Stimulated activated CD4-positive, alpha-beta T cell treated with anti-CD3 and anti-CD28 coated beads, Interleukin-2, amount 100 ng/mL, for 48 hours (primary cell): ENCODE measurements at places on chromosomes 1 and 21.

GRCh38 chr1:187300081-187300480 is 471.3 kb downstream of the PLA2G4A start:
- DNase-seq, result no peak

GRCh38 chr1:202164271-202165037 is 4.1 kb upstream of the PTPN7 start:
- peak; percentile 48 for DNase-seq

GRCh38 chr21:34004974-34005373 is 68.4 kb upstream of the MRPS6 start:
- no peak for DNase-seq

- no peak for DNase-seq
Observed at GRCh38 chr1:67446893-67447292, 16.7 kb upstream of the SERBP1 start.

GRCh38 chr21:45053561-45054226 is 20.7 kb upstream of the ADARB1 start:
- no peak for DNase-seq

DNA sequence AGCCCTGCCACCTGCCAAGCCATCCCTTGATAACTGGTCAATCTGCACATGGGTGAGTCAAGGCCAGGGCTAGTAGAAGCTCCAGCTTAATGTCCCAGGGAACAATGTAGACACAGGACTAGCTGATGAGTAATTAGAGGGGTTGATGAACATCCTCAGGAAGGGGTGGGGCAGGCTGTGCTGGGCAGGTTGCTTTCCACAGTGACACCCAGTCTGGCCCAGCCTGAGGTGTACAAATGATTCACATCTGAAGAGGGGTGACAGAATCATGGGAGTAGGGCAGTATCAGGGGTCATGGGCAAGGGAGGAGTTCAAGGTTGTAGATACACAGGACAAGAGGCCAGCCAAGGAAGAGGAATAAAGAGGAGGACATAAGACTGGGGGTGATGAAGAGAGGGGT is 4.3 kb downstream of the LPAR3 start:
- DNase-seq, result no peak

DNA sequence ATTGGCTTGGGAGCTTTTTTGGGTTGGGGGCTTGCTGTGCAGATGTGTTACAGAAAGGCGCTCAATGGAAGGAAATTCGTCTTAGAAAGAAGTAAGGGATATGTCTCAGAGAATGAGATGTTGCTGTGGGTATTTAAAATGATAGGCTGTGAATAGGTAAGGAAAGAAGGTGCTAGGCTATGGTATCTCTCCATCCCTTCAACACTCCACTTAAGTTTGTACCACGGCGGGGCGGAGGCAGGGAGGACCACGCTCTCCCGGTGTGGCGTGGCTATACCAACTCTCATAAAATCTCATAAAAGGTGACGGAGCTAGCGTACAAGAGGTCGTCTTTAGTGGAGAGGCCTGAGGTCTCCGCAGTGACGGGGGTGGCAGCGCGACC is 305 bp upstream of the RPS6KC1 start:
- no peak for DNase-seq

GRCh38 chr1:89567797-89568196 is 43.2 kb downstream of the LRRC8B start:
- DNase-seq, result no peak

- no peak for DNase-seq
Observed at GRCh38 chr1:70142075-70142474, 63.3 kb downstream of the LRRC40 start.

GRCh38 chr1:55388960-55389359 is 173.8 kb upstream of the USP24 start:
- DNase-seq, result no peak

DNA sequence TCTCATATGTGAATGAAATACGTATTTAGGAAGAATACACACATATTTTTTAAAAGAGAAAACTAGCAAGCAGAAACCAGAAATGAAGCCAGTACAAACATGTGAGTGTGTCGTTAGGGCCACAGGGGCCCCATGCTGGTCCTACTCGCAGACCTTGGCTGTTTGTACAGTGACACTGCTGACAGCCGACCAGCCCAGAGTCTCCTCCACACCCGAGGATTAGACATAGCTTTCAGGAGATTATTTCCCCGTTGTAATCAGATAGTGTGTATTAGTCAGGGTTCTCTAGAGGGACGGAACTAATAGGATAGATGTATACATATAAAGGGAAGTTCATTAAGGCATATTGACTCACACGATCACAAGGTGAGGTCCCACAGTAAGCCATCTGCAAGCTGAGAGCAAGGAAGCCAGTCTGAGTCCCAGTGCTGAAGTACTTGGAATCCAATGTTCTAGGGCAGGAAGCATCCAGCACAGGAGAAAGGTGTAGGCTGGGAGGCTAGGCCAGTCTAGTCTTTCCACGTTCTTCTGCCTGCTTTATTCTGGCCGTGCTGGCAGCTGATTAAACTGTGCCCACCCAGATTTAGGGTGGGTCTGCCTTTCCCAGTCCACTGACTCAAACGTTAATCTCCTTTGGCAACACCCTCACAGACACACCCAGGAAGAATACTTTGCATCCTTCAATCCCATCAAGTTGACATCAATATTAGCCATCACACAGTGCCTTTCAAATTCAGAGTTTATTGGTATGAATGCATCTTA is 51.2 kb downstream of the DIP2A start:
- DNase-seq, result no peak

- DNase-seq, result no peak
Observed at GRCh38 chr1:59473831-59474230, 176.9 kb downstream of the FGGY start.

- no peak for DNase-seq
Observed at GRCh38 chr1:216215169-216215568, 208.1 kb downstream of the USH2A start.

- DNase-seq, result no peak
Observed at GRCh38 chr1:156908955-156909354, 11.5 kb upstream of the LRRC71 start.

- DNase-seq, result no peak
Observed at GRCh38 chr21:38500073-38500472, 1.8 kb upstream of the ERG start.

- DNase-seq, result no peak
Observed at GRCh38 chr1:151461694-151462093, 2.4 kb upstream of the POGZ start.

- no peak for DNase-seq
Observed at GRCh38 chr1:10155087-10155712, 55.2 kb upstream of the KIF1B start.

DNA sequence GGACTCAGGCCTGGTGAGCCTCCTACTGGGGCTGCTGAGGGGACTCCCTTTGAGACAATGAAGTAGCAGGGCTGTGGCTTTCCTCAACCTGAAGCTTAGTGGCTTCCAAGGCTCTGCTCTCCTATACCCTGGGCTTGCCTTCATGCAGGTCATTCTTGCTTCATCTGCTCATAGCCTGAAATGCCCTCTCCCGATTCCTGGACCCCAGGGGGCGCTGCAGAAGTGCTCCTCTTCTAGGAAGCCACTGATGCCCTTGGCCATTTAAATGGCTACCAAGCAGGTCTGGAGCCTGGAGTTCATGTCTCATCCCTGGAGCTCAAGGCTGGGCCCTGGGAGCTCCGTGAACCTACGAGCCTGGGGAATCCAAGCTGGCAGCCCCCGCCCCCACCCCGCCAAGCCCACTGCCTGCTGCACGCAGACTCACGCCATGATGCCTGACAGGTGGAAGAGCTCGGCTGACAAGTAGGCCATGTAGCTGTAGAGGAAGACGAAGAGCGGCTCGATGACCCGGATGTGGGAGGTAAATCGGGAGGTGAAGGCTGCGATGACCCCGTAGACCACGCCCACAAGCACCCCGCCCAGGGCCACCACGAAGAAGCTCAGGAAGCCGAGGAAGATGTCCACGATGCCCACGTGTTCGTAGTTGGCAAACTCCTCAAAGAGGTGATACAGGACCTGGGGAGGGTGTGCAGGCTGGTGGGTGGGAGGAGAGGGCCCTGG is 45.7 kb downstream of the SLC9A1 start:
- peak; percentile 19 for DNase-seq

- DNase-seq, result no peak
Observed at GRCh38 chr1:105686026-105686425, 1370.4 kb upstream of the PRMT6 start.

DNA sequence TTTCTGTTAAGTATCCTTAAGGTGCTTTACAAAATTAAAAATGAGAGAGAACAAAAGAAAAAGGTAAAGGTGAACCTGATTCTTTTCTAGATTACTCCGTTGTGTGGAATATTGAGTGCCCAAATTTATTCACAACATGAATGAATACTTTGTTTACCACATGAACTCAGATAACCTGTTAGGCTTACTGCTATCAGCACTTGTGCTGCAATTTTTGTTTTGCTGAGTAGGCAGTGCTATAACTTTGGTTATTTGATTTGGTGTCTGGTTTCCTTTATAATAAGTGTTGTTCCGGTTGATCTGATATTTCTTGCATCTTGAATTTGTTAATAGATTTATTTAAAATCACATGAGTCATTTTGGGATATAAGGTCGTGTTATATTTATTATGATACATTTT is 195.9 kb downstream of the NEGR1 start:
- no peak for DNase-seq

DNA sequence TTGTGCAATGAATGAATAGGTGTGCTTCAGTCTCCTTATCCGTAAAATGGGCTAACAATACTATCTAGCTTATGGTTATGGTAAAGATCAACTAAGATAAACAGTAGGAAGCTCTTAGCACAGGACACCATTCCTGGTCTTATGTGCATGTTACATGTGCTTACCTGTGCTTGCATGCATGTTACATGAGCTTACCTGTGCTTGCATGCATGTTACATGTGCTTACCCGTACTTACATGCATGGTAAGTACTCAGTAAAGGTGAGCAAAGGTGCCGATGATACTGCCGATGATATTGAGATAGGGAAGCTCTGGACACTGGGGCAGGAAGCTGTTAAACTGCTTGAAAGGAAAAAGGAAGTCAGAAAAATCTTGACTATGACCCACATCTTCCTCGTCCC is 211.0 kb upstream of the USP24 start:
- DNase-seq, result no peak

- no peak for DNase-seq
Observed at GRCh38 chr1:214184992-214185391, 96.0 kb upstream of the SMYD2 start.

DNA sequence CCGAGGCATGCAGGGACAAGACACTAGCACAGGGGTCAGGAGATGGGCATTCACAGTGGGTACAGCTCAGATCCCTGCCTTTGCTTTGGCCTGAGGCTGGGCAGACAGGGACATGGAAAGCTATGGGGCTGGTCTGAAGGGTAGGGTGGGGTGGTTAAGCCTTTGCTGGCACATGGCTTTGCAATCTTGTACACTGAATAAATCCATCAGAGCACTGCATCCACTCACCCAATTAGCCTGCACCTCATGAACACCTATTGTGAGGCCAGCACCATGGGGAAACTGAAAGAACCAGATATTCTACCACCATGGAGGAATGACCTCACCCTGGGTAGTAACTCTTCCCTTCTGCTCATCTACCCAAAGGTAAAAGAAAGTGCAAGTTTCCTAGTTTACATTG is 199.6 kb upstream of the LMO4 start:
- no peak for DNase-seq

DNA sequence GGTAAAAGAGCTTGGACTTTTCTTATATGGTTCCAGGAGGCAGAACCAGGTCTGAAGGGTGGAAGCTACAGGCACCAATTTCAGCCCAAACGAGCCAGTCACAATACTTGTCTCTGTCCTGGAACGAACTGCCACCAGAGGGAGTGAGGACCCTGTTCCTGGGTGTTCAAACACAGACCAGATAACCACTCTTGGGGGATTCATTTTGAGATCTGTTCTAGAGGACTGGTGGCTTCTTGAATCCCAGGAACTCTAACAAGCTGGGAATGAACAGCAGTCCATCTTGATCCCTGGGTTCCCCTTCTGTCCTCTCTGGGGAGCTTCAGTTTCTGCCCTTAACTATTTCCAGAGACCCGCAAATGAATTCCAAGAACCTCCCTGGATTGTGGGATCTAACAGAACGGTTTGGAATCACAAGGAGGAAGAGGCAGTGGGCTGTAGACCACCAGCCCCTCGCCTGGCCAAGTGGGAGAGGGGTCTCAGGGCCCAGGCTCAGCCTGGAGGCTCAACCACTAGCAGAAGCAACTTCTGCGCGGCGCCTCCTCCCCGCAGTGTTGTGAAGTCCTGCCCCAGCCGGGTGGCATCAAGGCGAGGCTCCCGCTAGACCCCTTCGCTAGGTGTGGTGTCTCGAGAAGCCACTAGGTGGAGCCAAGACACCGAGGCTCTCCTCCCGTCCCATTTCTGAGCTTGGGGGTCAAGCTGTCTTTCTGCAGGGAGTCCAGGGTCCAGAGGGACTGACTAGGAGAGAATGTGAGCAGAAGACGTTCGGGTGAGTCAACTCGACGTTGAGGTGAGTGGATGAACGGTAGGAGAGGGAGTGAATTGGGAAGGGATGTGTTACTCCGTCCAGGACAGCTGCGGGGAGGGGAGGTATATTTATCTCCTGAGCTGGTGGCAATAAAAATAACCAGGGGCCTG is 12.1 kb upstream of the NES start:
- peak; percentile 70 for DNase-seq

DNA sequence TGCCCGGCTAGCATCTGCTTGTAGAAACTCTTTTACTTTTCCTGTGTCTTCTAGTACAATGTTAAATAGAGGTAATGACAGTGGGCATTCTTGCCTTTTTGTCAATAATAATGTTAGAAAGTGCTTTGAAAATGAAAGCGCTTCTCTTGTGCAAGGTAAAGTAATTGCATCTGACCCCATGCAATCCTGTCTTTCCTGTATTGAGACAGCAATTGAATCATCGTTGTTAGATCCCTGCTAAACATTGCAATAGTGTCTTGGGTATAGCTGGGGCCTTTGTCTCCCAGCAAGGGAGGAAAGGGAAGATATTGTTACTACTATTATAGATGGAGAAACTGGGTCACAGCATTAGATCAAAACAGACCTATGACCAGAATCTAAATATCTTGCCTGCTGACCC is 80.9 kb downstream of the TLR5 start:
- DNase-seq, result no peak

DNA sequence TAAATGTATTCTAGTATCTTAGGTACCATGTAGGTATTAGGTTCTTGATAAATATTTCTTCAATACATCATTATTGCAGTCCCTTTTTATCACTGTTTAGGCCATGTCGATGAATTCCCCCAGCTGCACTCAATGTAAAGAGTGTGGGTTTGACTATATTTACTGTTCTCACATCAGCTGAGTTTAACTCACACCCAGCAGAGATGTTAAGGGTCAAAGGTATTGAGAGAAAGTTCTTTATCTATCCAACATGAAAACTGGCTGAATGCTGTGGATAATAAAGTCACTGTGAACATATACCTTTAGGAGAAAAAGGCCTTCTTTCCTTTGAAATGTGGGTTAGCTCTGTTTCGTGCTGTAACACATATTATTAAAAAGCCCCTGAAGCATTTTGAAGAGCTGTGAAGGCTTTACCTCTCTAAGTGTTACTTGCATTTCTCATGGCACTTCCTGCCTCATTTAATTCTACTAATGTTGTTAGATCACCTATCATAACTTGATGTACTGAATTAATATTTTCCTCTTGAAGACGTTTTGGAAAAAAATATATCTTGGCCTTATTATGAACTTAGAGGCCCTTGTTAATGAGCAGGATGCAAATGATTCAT is 19.1 kb upstream of the LYST start:
- DNase-seq, result no peak

GRCh38 chr1:10536133-10536770 is 61.5 kb downstream of the PEX14 start:
- no peak for DNase-seq
